Left lung (tissue), 14 donors: ENCODE measurements at places on chromosomes 4 and X.

GRCh38 chrX:68999356-68999755, 165.9 kb downstream of the PJA1 start:
- DNase-seq: no peak

DNA sequence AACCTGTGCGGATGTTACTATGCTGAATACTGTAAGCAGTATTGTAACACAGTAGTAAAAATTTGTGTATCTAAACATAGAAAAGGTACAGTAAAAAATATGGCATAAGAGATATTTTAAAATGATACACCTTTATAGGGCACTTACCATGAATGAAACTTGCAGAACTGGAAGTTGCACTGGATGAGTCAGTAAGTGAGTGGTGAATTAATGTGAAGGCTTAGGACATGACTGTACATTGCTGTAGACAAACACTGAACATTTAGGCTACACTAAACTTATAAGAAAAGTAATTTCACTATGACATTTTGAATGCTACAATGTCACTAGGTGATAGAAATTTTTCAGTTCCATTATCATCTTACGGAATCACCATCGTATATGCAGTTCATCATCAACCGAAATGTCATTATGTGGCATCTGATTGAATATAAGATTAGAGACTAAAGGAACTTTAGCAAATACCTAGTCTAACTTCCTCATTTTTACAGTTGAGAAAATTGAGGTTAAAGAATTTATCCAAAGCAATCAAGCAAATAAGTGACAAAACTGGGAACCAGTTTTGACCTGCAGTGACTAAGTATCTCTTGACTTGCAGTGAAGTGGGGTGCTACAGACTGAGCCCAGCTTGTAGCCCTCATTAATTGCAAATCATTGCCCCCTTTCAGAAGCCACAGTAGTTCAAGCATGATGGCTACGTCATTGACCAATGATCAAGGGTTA, 55.3 kb downstream of the EGF start:
- DNase-seq: no peak

GRCh38 chr4:99381588-99382175, 29.1 kb upstream of the ADH1C start:
- no peak for DNase-seq

DNA sequence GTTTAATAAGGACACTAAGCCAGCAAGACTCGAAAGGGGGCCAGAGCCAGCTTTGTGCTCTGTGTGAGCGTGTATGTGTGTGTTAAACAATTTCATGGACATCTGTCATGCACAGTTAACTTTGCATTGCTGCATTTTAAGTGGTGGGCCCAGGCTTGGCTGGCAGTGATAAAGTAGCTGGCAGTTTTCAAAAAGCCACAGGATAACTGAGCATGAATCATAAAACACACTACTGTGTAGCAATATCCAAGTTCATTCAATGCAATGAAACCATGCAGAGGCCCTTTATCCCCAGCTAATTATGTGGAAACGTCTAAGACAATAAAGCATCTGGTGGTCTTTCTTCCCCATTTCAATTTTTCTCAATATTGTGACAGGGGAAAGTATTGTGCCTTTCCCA, 132.9 kb downstream of the NKX6-1 start:
- DNase-seq: no peak

- DNase-seq: peak; percentile 42
Measured at GRCh38 chr4:2767046-2767704, 11.0 kb upstream of the TNIP2 start.

GRCh38 chr4:156188596-156188995, 234.9 kb upstream of the CTSO start:
- DNase-seq: no peak

DNA sequence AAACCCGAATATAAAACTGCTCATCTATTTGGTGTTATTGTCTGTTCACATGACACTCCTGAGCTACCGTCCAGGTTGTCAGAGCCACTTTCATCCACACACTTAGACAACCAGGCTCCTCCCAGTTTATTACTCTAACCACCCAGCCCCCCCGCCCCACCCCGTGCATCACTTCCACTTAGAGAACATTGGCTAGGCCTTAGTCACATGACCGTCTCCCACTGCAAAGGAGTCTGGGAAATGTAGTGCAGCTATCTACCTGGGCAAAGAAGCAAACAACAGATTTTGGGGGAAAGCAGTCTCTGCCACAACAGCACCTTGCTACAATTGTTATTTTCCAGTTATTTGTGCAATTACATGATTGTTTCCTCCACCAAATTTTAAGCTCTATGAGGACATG, 57.6 kb upstream of the RBPJ start:
- no peak for DNase-seq
